H1 (cell line): ENCODE measurements at places on chromosomes 2 and 18.
A peak's percentile ranks its signal among the peaks of the same experiment; 100 is the strongest.

DNA sequence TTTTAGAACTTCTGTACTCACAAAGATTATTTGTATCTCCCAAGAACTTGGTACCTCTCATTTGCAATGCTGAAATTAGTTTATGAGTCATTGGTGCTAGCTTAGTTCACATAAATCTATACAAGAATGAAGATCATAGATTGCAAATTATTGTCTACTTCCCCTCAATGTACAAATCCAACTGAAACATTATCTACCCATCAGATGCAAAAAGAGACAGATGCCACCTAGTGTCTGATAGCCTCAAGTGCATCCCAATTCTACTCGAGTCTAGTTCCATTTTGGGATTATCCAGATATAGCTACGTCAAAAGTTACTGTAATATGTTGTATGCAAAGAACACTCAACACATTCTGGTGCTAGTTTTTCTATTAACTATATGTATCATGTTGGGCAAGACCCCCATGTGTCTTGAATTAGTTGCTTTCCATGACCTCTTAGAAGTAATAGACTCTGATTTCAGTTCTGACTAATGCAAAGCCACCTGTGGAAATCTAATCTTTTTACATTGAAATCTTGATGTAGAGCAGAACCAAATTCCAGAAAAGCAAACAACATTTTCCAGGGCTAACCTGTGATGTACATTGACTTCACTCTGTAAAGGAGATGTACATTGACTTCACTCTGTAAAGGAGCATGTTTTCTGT lies 210.0 kb downstream of the RBM43 start:
- no peak for DNase-seq

DNA sequence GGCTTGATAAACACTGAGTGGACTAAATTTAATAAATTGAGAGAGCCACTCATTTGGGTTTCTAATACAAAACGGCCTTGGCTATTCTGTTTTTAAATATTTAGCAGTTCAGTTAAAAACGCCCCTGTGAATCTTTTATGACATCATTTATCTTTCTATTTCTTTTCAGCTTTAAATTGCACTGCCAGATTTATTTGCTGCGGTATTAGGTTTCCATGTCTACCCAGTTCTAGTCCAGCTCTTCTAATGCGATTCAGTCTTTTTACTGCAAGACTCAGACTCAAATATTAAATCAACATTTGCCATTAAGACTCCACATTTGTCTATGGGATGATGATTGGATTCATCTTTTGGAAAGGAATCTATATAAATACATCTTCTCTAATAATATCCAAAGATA lies 2174.3 kb upstream of the PIK3C3 start:
- no peak for DNase-seq

DNA sequence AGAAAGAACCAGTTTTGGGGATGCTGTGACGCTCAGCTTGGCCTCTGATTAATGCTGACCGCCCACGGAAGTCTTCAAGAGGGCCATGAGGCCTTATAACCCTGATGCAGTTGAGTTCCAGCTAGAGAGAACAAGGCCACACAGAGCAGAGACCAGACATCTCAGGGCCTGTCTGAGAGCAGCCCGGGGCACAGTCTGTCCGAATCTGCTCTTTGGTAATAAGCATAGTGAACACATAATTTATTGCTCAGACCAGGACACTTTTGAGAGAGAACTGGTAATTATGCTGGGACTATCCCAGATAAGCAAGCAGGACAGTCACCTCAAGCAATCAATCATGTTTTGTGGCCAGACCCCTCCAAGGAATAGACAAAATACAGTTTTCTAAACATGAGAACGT lies 68.5 kb downstream of the STPG4 start:
- DNase-seq, result no peak

- DNase-seq, result peak; percentile 70
These were observed 4.6 kb downstream of the PTGR3 start for GRCh38 chr18:75204269-75204731.

DNA sequence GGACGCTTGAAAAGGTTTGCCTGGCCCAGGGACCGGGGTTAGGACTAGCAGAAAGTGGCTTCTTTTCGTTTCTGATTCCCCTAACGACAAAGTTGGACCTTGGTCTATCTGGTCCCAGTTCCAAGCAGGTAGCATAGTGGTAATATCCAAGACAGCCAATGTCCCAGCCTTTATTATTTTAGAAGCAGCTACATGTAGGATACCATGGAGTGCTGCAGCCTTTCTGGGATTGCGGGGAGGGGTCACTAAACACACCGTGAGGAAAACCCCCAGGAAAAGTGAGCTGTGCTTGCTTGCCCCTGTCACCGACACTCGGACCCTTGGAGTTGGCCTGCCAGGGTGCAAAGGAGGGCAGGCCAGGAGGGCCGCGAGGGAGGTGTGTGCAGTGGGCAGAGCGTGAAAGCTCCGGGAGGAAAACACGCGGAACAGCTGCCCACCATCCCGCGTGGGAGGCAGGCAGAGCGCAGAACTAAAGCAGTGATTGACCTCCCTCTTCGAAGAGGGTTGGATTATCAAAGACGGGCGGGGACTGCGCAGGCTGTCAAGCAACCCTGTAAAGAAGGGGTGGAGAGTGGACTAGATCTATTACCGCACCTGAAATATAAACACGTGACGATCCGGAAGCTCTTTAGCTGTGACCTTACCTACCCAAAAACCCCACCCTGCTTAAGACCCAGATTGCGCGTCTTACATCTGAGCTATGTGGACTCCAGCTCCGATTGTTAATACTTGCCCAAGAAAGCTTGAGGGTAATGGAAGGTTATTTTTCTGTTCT lies 624 bp upstream of the MAP4K3 start:
- no peak for DNase-seq

DNA sequence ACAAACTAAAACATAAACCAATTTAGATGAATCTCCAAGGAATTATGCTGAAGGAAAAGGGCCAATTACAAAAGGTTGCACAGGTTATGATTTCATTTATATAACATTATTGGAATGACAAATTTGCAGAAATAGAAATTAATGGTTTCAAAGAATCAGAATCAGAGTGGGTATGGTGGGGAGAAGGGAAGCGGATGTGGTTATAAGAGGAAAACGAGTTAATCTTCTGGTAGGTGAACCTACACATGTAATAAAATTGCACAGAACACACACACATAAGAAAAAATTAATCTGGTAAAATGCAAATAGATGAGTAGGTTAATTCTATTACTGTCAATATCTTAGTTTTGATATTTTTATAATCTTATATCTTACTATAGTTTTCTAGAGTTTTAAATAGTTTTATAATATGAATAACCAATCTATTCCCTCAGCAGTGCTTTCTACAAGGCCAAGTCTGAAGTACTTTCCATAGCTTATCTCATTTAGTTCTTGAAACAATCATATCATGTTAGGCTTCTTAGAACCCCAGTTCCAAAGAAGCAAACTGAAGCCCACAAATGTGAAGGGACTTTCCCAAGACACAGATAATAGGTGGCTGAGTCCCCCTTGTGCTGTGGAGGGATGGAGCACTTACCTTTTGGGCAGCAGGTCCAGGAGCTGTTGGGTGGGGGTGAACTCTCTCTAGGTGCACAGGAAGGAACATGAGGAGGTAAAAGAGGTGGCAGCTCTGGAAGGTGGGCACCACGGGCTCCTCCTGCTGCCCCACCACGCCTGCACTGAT lies 31.5 kb downstream of the ZNF519 start:
- no peak for DNase-seq

DNA sequence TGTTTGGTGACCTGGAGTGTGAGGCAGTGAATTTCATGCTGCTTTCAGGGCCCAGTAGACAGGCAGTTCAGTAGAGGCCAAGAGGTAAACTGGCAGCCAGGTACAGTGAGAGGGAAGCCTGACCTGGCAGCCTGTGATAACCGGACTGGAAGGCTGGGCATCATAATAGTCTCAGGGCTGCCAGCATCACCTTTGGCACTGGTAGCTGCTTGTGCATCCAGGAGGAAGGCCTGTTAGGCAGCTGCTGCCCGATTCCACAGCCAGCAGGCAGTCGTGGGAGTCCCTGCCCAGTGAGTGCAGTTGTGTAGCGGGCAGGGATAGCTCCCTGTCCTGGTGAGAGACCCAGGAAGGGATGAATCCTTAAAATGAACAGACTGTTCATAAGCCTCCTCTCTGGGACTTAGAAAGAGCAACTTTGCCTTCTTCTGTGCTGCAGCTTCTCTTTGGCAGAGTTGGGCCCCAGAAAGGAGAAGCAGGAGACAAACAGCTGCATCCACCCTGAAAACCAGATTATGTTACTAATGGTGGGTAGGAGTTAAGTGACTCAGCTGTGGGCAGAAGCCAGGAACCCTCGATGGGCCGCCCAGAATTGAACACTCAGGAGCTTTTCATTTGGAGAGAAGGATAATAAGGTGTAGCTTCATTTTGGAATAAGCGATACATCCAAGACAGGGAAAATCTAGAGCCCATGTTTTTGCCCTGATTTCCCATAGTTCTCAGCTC lies 8.1 kb upstream of the GPBAR1 start:
- DNase-seq, result no peak

- no peak for DNase-seq
These were observed 189.4 kb upstream of the GLI2 start for GRCh38 chr2:120546048-120546864.

GRCh38 chr2:191386938-191387536 lies 141.8 kb downstream of the MYO1B start:
- DNase-seq, result no peak

DNA sequence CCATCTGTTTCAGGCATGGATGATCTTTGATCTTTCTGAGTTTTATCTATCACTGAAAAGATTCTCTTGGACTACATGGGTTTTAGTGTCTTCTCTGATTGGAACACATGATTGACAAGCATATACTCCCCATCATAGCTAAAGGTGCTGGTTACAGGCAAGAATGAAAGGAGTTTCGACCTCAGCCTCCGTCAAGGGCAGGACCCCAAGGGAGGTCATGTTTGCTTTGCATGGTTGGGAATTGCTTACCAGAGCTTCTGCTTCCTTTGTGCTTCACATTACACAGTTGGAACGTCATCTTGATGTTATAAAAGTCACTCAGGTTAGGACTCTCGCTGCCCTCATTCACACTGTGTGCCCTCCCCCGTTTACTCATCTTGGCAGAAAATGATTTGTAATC lies 287.7 kb downstream of the PIK3C3 start:
- DNase-seq, result no peak

- no peak for DNase-seq
These were observed 113.4 kb downstream of the ZBTB7C start for GRCh38 chr18:48295586-48296311.

GRCh38 chr2:134035605-134036370 lies 218.1 kb upstream of the MGAT5 start:
- no peak for DNase-seq

DNA sequence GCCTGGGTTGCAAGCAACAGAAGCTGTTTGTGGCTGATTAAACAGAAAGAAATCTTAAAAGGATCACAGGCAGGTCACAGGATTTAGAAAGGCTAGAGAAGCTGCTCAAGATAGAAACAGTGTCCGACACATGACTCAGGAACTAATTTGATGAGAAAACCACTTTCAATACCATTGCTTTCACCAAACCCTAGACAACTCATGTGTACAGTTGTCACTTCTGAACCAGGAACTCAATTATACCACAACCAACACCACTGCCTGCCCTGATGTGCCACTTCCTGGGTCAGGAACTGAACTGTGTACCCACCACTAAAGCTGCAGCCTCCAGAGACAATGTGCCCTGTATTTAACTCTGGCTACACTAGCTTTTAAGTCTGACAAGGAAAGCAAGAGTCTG lies 56.0 kb downstream of the TMEM247 start:
- DNase-seq, result no peak

GRCh38 chr2:86035883-86036668 lies 69.6 kb downstream of the POLR1A start:
- DNase-seq, result no peak

GRCh38 chr2:235116885-235117492 lies 165.2 kb downstream of the SH3BP4 start:
- no peak for DNase-seq

- no peak for DNase-seq
These were observed 43.4 kb downstream of the KCNF1 start for GRCh38 chr2:10954856-10955818.

- DNase-seq, result no peak
These were observed 4.5 kb downstream of the TWIST2 start for GRCh38 chr2:238852206-238852869.

GRCh38 chr18:72692086-72692485 lies 147.9 kb upstream of the CBLN2 start:
- peak; percentile 39 for DNase-seq

- no peak for DNase-seq
These were observed 50.6 kb upstream of the ZFP36L2 start for GRCh38 chr2:43276962-43277391.

- no peak for DNase-seq
These were observed 289.9 kb downstream of the LRRTM1 start for GRCh38 chr2:80014637-80015036.

GRCh38 chr2:7849531-7849930 lies 832.3 kb upstream of the ID2 start:
- no peak for DNase-seq

DNA sequence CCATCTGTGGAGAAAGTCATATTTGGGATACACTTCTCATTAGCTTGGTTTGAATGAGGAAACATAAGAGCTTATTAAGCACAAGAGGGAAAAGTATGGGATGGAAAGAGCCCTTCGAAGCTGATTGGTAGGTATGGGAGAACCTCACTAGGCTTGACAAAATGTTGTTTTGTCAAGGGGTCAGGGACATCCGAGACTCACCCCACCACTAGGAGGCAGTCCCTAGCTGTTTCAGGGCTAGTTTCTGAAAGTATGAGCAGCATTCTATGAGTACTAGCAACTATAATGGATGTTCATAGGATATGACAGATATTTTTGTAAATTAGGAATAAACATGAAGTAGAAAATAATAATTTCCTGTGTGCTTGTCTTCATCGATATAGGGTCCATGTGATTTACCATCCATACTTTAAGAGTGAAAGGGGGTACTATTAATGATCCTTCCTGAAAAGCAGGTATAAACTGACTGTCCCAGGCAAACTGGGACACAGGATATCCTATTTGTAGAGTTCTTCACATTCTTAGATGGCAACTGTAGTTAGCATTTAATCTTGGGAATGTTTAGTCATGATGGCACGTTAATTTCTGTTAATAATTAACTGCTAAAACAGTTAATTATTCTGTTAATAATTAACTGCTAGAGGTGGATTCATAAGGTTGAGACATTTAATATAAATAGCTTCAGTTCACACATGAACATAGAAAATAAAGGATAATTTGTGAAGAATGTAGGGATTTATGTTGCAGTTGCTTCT lies 28.4 kb downstream of the OTX1 start:
- no peak for DNase-seq

DNA sequence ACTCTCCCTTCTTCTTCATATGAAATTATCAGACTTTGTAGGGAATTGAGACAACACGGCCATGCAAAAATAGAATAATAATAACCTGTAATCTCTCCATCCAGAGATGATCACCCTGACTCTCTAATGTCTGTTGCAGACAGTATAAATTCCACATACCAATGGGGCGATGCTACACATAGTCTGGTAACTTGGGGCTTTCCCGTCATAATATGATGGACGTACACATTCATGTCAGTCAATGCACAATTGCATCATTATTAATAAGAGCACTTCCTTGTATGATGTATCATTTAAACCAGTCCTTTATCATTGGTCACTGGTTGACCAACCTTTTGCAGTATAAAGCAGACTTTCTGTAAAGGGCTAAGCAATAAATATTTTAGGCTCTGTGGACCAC lies 39.5 kb upstream of the SCLY start:
- DNase-seq, result no peak

GRCh38 chr2:41326851-41327250 lies 721.0 kb upstream of the PKDCC start:
- no peak for DNase-seq

- DNase-seq, result no peak
These were observed 14.5 kb downstream of the AGPS start for GRCh38 chr2:177407031-177407430.
